C1 segment of cervical spinal cord (tissue), 14 donors: ENCODE measurements at places on chromosomes 3 and 15.

- peak; percentile 43 for DNase-seq
These were observed 393 bp downstream of the ERICH6 start for GRCh38 chr3:150703299-150703755.

- no peak for DNase-seq
These were observed 18.2 kb upstream of the FNDC3B start for GRCh38 chr3:172021164-172021563.

- DNase-seq: no peak
These were observed 91.6 kb downstream of the FOXB1 start for GRCh38 chr15:60095711-60096110.

DNA sequence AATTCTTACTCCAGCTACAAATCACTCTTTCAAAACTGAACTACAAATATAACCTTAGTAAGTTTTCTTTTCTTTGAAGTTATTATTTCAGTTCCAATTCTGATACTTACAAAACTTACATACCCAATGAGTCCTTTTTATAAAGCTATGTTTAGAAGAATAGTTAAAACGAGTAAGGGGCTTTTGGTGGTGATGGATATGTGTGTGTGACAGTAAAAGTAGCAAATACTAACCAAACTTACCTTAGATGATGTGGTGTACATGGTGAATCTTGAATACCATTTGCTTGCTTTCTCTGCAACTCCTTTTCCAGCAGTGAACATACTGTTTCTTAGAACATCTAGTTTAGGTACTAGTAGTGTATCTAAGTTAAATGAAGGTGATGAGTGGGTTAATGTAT is 68.4 kb downstream of the SLC24A1 start:
- no peak for DNase-seq

DNA sequence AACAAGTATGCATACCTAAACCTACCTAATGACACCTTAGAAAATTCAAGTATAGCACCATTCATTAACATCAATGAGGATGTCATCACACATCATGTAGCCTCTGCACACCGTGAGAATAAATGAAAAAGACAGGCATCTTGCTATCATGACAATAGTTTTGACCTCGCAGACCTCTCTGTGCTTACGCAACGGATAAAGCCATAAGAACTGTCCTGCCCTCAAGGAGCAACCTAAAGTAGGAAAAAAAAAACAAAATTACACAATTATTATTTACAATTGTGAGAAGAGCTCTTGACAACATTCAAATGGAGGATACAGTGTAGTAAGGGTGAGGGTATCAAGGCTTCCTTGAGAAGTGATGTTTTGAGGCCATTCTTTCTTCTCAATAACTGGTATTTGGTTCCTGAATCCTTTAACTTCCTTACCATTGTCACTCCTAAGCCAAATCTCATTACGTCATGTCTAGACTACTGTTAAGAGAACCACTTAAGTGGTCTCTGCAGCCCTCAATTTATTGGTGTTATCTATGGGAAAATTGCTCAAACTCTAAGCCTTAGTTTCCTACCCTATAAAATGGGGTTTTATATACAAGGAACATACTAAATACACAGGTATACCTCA is 7.0 kb upstream of the SETD5 start:
- no peak for DNase-seq

- peak; percentile 60 for DNase-seq
These were observed 75.5 kb downstream of the RBPMS2 start for GRCh38 chr15:64699751-64700388.
